ENCODE measurements at places on chromosomes 2 and 18.

DNA sequence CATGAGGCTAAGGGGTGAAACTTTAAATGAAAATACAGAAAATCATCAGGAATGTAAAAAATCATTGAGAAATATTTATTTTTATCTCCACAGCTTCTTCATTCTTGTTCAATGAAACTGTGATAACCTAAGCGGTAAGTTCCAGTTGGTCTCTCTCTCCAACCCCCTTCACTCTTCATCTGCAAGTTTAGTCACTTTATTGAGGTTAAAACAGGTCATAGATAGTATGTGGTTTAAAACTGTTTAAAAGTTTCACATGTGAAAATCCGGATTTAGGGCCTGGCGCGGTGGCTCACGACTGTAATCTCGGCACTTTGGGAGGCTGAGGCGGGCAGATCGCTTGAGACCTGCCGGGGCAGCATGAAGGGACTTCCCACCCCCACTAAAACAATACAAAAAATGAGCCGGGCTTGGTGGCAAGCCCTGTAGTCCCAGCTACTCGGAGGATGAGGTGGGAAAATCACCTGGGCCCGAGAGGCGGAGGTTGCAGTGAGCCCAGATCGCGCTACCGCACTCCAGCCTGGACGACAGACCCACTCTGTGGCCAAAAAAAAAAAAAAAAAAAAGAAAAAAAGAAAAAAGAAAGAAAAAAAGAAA lies 1.6 kb upstream of the PHLPP1 start:
- DNase-seq, result peak; percentile 31

- DNase-seq, result no peak
These were observed 2.7 kb downstream of the TNS1 start for GRCh38 chr2:218000136-218000535.

DNA sequence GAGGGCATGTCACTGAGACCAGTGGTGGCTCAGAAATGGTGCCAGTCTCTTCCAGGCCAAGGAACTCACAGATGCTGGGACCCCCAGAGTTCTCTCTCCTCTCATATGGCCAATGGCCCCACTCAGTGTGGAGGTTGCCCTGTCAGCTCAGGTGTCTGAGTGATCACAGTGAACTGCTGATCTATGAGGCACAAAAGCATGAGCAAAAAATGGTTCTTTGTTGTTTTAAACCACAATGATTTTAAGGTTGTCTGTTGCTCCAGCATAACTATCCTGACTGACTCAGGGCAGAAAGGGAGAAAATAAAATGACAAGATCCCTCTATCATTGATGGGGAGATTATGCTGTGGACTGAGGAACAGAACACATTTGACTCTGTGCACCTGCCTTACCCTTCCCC lies 57.8 kb downstream of the FBLN7 start:
- no peak for DNase-seq

- no peak for DNase-seq
These were observed 18.4 kb upstream of the KANSL1L start for GRCh38 chr2:210189452-210190138.

DNA sequence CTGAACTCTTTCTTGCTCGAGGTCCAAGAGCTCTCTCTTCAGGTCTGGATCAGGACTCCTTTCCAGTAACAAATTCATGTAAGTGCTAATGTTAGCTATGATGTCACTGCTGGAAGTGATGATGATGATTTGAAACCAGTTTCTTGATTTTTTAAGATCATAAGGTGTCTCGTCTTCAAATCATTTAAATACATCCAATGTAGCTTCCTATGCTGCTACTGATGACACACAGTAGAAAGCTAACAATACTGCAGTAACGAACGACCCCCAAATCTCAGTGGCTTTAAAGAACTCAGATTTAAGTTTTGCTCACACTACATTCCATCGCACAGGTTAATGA lies 13.0 kb upstream of the LTBP1 start:
- no peak for DNase-seq

- DNase-seq, result no peak
These were observed 34.9 kb downstream of the NTSR2 start for GRCh38 chr2:11635141-11635540.

- no peak for DNase-seq
These were observed 463.7 kb upstream of the DSEL start for GRCh38 chr18:67980241-67980640.

GRCh38 chr18:68489013-68489792 lies 225.7 kb downstream of the TMX3 start:
- DNase-seq, result no peak

DNA sequence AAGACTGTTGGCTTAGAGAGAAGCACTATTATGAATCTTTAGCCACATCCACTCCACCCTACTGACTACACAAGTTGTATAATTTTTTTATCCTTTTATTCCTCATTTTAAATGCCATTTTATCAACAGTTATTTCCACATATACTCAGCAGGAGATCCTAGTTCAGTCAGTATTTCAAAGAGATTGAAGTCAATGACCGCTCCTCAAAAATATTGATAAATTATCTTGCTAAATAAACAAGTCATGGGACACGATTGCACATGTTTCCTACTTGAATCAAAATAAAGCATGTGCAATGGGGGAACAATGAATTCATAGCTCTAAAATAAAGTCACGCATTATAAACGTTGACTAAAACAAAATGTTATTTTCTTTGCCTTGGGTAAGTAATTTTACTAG lies 496.5 kb downstream of the LRRTM4 start:
- DNase-seq, result no peak

GRCh38 chr2:16726577-16726976 lies 60.9 kb upstream of the CYRIA start:
- DNase-seq, result no peak

GRCh38 chr2:64646007-64646880 lies 7.5 kb downstream of the SERTAD2 start:
- peak; percentile 85 for DNase-seq

DNA sequence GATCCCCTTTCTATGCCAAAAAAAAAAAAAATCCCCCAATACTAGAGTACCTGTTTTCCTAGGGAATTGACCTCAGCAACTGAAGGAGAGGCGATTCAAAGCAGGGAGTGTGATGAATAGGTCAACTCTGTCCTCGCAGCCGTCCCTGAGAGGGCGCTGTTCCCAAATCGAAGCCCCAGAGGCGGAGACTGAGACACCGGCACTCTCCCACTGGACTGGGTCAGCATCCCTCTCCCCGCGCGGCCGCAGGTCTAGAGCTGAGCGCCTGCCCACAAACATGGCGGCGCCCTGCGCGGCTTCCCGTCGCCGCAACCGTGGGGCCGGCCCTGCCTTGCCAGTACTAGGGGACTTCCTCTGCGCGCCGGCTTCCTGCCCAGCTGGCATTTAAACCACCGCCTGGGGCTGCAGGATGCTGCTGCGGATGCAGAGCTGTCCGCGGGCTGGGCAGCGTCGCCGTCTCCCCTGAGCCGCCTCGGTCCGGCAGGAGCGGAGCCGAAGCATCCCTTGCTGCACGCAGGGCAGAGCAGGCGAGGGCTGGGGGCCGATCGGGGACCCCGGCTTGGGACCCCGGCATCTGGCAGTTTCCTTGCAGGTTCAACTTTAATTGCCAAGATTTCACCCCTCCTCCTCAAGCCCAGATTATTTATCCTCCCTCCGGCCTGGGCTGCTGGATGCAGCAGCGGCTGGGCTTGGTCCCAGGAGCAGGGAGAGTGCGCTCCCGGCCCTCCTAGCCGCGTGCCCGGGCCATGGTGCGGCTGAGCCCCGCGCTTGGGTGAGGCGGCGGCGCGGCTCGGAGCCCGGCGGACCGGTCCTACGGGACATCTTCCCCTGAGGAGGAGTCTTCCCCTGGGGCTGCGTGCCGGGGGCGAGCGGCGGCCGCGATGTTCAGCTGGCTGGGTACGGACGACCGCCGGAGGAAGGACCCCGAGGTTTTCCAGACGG lies at the start of gene EHD3:
Gene EHD3 (plus strand): TSS at position 412 of the 942 bp plus-strand sequence. CDS start 470 bp downstream, at position 882.
- DNase-seq, result peak; percentile 85

GRCh38 chr2:10597956-10598355 lies 91.8 kb downstream of the NOL10 start:
- no peak for DNase-seq

DNA sequence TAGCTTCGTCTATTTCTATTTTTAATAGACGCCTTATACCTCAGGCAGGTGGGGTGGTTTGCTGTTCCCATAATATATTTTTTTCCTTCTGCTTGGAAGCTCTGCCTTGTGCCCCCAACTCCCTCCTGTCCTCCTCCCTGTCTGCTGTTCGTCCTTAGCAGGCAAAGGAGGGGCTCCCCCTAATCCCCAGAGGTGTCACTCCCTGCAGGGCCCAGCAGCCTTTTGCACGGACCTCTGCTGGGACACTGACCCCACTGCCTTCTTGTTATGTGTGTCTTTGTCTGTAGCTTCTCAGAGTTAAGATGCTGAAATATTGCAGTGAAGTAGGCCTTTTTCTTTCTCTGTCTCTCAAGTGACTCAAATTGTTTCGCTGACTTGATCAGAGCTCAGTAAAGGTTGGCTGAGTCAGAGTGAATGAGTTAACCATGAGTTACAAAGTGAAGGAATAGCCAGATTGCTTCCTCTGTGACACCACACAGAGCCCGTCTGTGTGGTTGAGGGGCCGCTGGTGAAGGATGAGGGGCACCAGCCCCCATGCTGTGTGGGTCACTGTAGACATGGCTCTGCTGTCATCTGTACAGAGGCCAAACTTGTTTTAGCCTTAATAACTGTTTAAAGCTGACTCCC lies 47.7 kb downstream of the PRKCE start:
- no peak for DNase-seq

GRCh38 chr2:113175042-113175628 lies 1.4 kb downstream of the PSD4 start:
- peak; percentile 84 for DNase-seq

- DNase-seq, result no peak
These were observed 262.5 kb downstream of the CDH20 start for GRCh38 chr18:61595615-61596251.

GRCh38 chr18:35841283-35841682 lies 131.2 kb upstream of the RMP24 start:
- no peak for DNase-seq

DNA sequence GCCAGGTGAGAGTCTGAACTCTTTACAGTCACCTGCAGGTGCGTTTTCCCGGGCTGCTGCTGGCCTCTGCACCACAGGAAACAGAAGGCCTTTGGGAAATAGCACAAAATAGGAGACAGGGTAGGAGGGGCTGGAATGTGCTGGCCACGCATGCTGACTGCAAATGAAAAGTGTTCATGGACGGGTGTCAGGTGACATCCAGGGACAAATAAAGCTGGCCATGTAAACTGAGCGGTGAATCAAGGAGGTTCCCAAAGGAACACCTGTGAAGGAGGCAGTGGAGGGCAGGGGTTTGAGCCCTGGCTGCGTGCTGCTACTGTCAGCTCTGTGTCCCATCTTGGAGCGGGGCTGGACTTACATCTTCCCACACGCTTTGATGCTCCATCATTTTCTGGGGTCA lies 42.4 kb upstream of the GBX2 start:
- no peak for DNase-seq

DNA sequence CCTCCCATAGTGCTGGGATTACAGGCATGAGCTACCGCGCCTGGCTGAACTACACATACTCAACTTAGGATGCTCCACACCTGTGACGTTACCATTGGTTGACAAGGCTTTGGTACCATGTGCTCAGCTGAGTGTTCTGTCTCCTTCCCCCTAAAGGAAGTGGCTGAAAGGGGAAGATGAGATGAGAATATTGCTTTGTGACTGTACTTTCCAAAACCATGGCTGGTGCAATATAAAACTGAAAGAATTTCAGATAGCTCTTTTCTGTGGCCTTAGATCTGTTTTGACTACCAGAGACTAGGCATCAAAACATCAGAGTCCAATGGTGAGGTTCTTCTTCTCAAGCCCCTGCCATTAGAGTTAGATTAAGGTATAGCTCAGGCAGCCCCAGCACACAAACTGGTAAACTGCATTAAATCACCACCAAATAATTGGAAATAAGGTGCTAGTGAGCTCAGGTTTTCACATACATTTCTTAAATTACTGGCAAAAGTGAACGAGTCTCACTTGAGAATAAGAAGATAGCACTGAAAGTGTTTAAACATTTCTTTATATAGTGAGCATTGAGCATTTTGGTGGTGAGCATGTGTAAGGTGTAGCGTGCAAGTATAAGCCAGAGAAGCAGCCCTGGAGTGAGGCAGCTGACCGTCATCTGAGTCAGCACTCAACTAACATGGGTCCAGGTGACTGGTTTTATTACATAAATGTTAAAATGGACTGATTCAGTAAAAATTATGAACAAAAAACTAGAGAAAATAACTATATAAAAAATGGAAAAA lies 113.5 kb upstream of the FZD5 start:
- DNase-seq, result no peak

GRCh38 chr18:35131387-35132020 lies 90.3 kb downstream of the MAPRE2 start:
- DNase-seq, result no peak

GRCh38 chr18:50287028-50287440 lies 458 bp downstream of the CXXC1 start:
- DNase-seq, result no peak

GRCh38 chr2:152729844-152730243 lies 11.4 kb downstream of the ARL6IP6 start:
- DNase-seq, result no peak

GRCh38 chr2:241616168-241617125 lies 20.5 kb downstream of the THAP4 start:
- DNase-seq, result no peak

DNA sequence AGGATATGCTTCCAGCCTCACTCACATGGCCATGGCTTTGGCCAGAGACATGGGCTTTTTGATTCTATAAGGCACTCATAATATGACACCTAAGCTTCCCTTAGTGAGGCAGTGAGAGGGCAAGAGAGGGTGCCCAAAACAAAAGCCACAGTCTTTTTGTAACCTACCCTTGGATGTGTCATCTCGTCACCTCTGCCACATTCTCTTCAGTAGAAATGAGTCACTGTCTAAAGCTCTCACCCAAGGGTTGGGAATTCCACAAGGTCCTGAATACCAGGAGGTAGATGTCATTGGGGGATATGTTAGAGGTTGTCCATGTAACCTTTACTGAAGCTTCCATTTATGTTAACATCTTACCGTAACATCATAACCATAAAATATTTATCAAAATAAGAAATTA lies 108.4 kb downstream of the ALMS1 start:
- DNase-seq, result no peak

- no peak for DNase-seq
These were observed 1582.9 kb upstream of the NXPH2 start for GRCh38 chr2:140363131-140363530.

DNA sequence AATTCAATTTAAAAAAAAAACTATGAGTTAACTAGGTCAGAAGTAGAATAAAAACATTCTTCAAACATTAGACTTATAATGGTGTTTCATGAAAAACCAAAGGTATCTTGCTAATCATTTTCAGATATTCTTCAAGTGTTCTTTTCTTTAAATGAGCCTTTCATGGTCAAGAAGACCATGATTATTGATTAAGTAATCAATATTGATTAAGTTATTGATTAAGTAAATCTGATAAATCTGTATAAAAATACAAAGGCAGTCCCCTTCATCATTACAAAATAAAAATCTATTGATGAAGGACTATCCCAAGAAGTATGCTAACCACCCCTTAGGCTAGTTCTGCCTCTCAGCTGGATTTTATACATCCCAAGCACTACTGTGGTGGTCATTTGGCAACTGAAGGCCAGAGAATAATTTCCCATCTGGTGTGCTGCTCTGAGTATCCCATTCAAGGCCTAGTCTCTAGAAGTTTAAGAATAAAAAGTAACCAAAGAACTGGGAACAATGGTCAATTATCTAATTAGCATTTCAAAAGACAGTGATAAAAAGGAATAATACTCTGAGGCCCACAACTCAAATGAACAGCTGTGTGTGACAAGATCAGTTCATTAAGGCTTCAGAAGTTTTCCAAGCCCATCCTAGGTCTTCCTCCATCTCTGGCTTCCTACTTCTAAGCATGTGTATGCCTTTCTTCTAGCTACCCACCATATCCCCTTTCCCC lies 63.5 kb downstream of the TCF4 start:
- DNase-seq, result no peak

- DNase-seq, result no peak
These were observed 150.0 kb downstream of the ZNF385B start for GRCh38 chr2:179711375-179711774.

All from common myeloid progenitor, CD34-positive (primary cell).